ENCODE measurements at places on chromosomes 12 and 14.

- no peak for DNase-seq
Measured at GRCh38 chr12:44076871-44077270, 241.0 kb downstream of the TMEM117 start.

DNA sequence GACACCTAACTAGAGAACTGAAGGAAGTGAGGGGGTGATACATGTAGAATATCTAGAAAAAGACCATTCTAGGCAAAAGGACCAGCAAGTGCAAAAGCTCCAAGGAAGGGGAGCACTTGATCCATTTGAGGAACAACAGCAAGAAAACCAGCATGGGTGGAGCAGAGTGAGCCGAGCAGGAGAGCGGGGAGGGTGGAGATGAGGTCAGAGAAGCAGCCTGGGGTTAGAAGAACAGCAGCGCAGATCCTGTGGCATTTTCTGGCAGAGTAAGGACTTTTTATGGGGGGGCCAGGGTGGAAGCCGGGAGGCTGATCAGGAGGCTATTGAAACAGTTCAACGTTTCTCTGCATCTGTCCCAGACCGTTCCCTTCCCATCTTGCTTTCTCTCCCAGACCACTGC lies 24.5 kb upstream of the TMCC3 start:
- no peak for DNase-seq

DNA sequence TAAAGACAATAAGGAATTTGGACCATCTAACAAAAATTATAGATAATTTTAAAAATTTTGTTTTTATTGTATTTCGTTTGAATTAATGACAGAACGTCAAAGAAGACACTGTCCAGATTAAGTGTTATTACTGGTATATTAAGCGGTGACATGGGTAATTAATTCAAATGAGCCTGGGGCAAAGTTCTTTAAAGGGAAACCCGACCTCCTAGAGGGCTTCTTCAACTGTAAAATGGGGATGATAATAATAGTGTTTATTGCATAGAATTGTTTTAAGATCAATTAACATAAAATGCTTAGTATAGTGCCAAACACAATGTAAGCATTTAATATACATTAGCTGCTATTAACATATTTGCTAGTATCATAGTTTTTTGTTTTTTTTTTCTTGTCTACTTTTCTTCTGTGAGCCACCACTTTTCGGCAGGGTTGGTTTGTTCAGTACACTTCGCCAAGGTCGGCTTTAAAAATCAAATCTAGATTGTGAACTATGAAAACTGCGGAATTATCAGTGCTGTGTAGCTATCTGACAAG lies 514 bp upstream of the LARP4 start:
- DNase-seq, result no peak

- DNase-seq, result no peak
Measured at GRCh38 chr14:42095155-42095554, 488.5 kb downstream of the LRFN5 start.

DNA sequence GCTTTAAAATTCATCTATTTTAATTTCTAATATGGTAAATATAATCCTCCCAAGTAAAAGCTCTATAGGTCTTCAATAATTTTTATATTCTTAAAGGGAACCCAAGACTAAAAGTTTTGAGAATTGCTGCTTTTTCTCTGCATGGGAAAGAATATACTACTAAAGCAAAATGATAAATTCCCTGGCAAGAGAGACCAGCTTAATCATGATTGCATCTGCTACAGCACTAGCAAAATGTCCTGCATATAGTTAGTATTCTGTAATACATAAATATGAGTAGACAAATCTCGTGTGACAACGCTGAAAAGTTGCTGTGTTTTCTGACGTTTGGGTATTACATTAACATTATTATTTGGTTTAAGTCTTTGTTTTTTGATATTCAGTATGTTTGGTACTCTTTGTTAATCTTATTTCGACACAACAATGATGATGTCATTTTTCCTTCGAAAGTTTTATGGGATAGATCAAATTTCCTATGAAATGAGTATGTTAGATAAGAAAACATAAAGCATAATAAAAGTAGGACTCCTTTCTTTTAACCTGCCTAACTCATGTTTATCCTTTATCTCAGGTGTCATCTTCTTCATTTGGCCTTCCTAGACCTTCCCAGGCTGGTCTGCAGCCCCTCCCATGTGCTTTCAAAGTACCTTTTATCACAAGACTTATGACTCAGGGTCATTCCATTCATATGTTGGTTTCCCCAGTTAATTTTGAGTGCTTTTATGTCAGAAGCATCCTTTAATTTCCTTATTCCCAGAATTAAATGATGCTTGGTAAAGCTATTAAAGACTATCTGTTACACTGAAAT lies 321.9 kb downstream of the RAD51B start:
- DNase-seq, result no peak

All from cerebellar nuclear complex (tissue), 1 donor.